Liver (tissue), 10 donors: ENCODE measurements at places on chromosomes 12 and 14. TPM values are rescaled to one million over a fixed set of nuclear protein-coding genes. Genes with fewer than 3 reads are reported as not detected.

RNASE9 gene
- not detected for total RNA-seq

GPX2 gene
- total RNA-seq, result 38.6 TPM

ENDOU gene
- total RNA-seq, result not detected

INSM2 gene
- not detected for total RNA-seq

RTL1 gene
- 0.05 TPM for total RNA-seq

SARNP gene
- total RNA-seq, result 29.5 TPM

RAB3IP gene
- total RNA-seq, result 35.3 TPM

DPF3 gene
- 23.2 TPM for total RNA-seq

NYNRIN gene
- 2.5 TPM for total RNA-seq

POLE2 gene
- total RNA-seq, result 16.5 TPM

SMAGP gene
- total RNA-seq, result 2.4 TPM

KRT77 gene
- not detected for total RNA-seq

MAP3K9 gene
- total RNA-seq, result 0.65 TPM

DHRS4L2 gene
- 16.7 TPM for total RNA-seq

DNA sequence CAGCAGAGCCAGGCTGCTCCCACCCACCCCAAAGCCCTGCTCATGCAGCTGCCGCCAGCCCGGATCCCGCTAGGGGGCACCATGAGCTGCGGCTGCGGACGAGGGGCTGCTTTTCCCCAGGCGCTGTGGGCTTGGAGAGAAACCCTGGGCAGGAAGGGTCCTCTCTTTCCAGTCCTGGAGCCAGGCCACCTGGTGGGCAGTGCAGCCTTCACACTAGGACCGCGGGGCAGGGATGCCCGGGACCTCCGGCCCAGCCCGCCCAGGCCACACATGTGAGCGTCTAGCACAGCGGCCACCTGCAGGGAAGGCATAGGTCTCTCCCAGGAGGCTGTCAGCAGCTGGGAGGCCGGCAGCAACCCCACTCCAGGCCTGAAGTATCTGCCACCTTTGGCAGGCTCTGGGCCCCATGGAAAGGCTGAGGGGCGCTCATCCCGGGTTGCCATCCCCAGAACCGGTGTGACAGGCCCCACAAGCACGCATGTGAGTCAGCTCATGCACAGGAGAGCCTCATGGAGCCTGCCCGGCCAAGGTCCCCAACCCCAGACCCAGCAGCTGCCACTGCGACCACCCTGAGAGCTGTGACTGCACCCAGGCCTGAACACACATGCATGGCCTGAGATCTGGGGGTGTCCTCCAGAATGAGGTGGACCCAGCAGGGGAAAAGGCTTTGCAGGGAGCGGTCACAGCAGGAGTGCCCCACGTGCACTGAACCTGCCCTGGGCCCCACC, 280.0 kb upstream of the RTL1 start:
- H3K27me3 ChIP-seq, result no peaks in the 10 kb centered on the region
- peak; percentile 67 for DNase-seq
- H3K4me1 ChIP-seq, result no peaks in the 10 kb centered on the region
- no peak overlapping the region for H3K27ac ChIP-seq
- H3K36me3 ChIP-seq, result no peaks in the 10 kb centered on the region

DNA sequence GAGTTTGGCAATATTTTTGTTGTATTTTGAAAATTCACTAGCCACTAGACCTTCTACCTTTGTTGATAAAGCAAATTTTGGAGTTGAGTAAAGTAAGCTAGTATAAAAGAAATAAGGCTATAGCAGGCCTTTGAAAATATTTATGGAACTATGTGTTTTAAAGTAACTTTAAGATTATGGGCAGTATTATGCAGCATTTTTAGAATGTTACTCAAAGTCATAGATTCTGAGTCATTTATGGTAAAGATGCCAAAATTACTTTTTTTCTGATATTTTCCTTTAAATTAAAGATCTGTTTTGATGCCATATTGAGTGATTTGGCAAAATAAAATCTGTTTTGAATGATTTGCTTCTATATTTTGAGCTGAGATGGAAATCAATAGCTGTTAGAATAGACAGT, 57.2 kb downstream of the SYNE2 start:
- H3K4me3 ChIP-seq, result no peak overlapping the region
- no peak for DNase-seq
- H3K27me3 ChIP-seq, result no peaks in the 10 kb centered on the region
- H3K27ac ChIP-seq, result no peak overlapping the region

DNA sequence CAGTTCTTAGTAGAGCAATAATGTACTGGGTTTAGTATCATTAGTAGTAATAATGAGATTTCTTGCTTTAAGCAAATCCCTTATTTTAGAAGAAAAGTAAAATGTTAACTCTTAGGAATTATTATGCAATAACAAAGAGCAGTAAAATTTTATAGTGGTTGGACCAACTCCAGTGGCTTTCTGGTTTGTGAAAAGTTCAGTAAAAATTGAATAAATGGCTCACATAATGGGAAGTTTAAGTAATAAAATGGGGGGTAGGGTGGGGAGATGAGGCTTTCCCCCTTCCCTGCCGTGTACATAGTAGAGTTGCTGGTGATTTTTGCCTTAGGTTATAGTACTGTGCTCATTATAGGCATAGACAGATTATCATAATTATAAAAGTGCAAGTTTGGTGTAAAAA, 250.5 kb upstream of the ATP2B1 start:
- H3K4me3 ChIP-seq, result no peak overlapping the region
- H3K27me3 ChIP-seq, result no peaks in the 10 kb centered on the region
- no peaks in the 10 kb centered on the region for H3K4me1 ChIP-seq
- no peak for DNase-seq

- H3K36me3 ChIP-seq, result no peaks in the 10 kb centered on the region
- H3K4me3 ChIP-seq, result no peak overlapping the region
- no peak overlapping the region for H3K27ac ChIP-seq
- no peaks in the 10 kb centered on the region for H3K27me3 ChIP-seq
- DNase-seq, result no peak
These were observed 45.4 kb upstream of the SRP54 start for GRCh38 chr14:34937442-34937841.

DNA sequence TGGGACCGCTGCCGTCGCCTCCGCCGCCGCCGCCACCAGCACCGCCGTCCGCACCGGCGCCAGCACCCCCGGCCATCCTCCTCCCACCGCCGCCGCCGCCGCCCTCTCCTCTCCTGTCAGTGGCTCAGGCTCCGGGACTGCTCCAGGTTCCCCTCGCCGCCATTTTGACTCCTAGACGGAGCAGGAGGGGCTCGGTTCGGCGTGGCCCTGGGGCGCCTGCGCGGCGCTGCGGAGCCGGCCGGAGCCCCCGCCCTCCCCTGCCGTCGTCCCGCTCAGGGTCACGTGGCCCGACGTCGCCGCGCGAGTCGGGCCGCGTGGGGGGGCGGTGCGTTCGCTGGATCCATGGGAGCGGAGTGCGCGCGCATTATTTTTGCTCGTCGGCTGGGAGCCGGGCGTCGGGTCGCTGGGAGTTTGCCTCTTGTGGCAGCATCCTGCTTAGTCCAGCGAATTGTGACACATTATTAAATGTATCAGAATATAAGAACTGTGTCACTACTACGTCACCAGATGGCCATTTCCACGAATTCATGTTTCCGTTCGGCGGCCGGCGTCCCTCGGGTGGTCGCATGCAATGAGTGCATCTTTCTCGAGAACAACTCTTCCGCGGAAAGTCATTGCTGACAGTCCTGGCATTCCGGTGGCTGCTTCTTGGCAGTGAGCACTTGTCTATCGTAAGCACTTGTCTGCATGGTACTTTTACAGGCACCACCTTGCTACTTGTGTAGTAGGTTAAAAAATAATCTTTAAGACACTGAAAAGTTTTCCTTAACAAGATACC, at the start of gene BTBD7:
Gene BTBD7 (minus strand): TSS at position 184 of the 778 bp plus-strand sequence. CDS start 36,985 bp downstream, outside the sequence.
- peaks cover 6% of the 10 kb centered on the region for H3K36me3 ChIP-seq
- peaks cover 38% of the 10 kb centered on the region for H3K4me1 ChIP-seq
- H3K4me3 ChIP-seq, result peak within 1 kb of the TSS; percentile 86
- H3K27me3 ChIP-seq, result no peaks in the 10 kb centered on the region

- no peak overlapping the region for H3K27ac ChIP-seq
- no peaks in the 10 kb centered on the region for H3K4me1 ChIP-seq
- no peaks in the 10 kb centered on the region for H3K36me3 ChIP-seq
- H3K27me3 ChIP-seq, result no peaks in the 10 kb centered on the region
- no peak for DNase-seq
- no peak overlapping the region for H3K4me3 ChIP-seq
These were observed 36.3 kb upstream of the PDZRN4 start for GRCh38 chr12:41151793-41152192.

GRCh38 chr14:56648508-56649301, 69.1 kb downstream of the TMEM260 start:
- no peak for DNase-seq
- H3K4me3 ChIP-seq, result no peak overlapping the region
- peaks cover 3% of the 10 kb centered on the region for H3K36me3 ChIP-seq
- no peaks in the 10 kb centered on the region for H3K27me3 ChIP-seq
- H3K4me1 ChIP-seq, result no peaks in the 10 kb centered on the region

DNA sequence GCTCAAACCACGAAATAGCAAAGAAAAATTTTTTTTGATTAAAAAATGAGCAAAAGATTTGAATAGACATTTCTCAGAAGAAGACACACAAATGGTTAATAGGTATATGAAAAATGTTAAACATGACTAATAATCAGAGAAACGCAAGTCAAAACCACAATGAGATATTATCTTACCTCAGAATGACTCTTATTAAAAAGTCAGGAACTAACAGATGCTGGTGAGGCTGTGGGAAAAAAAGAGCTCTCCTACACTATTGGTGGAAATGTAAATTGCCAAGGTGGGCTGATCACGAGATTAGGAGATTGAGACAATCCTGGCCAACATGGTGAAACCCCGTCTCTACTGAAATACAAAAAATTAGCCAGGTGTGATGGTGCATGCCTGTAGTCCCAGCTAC, 315.5 kb upstream of the FLRT2 start:
- DNase-seq, result no peak
- H3K4me1 ChIP-seq, result no peaks in the 10 kb centered on the region
- H3K27me3 ChIP-seq, result no peaks in the 10 kb centered on the region
- H3K4me3 ChIP-seq, result no peak overlapping the region
- no peak overlapping the region for H3K27ac ChIP-seq

- H3K27me3 ChIP-seq, result no peaks in the 10 kb centered on the region
- no peak overlapping the region for H3K4me3 ChIP-seq
- H3K36me3 ChIP-seq, result no peaks in the 10 kb centered on the region
- DNase-seq, result no peak
These were observed 185.6 kb upstream of the ARID2 start for GRCh38 chr12:45543887-45544286.

GRCh38 chr12:45416126-45416525, 200.2 kb downstream of the ANO6 start:
- no peaks in the 10 kb centered on the region for H3K27me3 ChIP-seq
- no peak overlapping the region for H3K4me3 ChIP-seq
- peaks cover 30% of the 10 kb centered on the region for H3K36me3 ChIP-seq
- no peak overlapping the region for H3K27ac ChIP-seq
- DNase-seq, result no peak

DNA sequence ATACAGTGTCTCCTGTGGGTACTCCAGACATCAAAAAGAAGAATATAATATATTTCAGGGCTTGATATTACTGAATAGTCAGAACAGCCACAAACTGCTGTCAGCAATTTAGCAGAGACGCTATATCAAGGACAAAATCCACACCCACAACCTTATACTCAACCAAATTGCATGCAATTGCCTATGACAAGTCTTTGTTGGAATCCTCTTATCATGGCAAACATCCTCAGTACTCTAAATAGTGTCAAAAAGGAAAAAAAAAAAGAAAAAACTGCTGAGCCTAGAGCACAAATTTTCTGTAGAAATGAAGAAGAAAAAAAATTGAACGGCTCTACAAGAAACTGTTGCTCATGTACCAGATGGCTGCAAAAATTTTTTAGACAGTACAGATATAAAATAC, 485.7 kb downstream of the TMTC2 start:
- no peak overlapping the region for H3K4me3 ChIP-seq
- H3K4me1 ChIP-seq, result no peaks in the 10 kb centered on the region
- no peaks in the 10 kb centered on the region for H3K36me3 ChIP-seq
- H3K27ac ChIP-seq, result no peak overlapping the region

- no peak for DNase-seq
- no peak overlapping the region for H3K27ac ChIP-seq
- H3K36me3 ChIP-seq, result no peaks in the 10 kb centered on the region
These were observed 57.9 kb downstream of the OTX2 start for GRCh38 chr14:56752428-56752827.

GRCh38 chr14:92959761-92960680, 37.1 kb downstream of the CHGA start:
- H3K4me3 ChIP-seq, result no peak overlapping the region
- no peaks in the 10 kb centered on the region for H3K27me3 ChIP-seq
- H3K27ac ChIP-seq, result no peak overlapping the region
- H3K36me3 ChIP-seq, result peaks cover 7% of the 10 kb centered on the region

DNA sequence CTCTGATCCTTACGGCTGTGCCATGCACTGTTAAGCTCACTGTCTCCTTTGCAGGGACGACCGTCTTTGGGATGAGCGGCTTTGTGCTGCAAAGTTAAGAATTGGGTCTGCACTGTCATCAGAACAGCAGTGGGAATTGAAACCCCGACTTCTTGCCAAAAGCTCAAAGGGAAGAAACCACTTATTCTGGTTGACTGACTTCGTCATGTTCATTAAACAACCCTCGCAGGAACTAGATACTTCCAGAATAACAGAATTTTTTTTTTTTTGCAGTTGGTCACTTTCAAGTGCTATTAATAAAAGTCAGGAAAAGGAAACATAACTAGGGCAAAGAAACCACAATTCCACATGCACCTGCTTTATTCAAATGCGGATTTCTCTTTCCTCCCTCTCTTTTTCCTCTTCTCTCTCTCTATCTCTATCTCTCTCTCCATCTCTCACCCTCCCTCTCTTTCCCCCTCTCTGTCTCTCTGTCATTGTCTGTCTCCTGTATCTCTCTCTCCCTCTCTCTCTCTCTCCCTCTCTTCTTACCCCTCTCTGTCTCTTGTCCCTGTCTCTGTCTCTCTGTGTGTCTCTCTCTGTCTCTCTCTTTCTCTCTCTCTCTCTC, 12.3 kb upstream of the GLT1D1 start:
- H3K27me3 ChIP-seq, result no peaks in the 10 kb centered on the region
- DNase-seq, result no peak
- H3K27ac ChIP-seq, result no peak overlapping the region

GRCh38 chr12:131194166-131194565, 240.5 kb downstream of the ADGRD1 start:
- no peak overlapping the region for H3K27ac ChIP-seq
- H3K36me3 ChIP-seq, result no peaks in the 10 kb centered on the region
- no peaks in the 10 kb centered on the region for H3K4me1 ChIP-seq
- H3K27me3 ChIP-seq, result no peaks in the 10 kb centered on the region

- H3K4me3 ChIP-seq, result no peak overlapping the region
- no peak overlapping the region for H3K27ac ChIP-seq
- H3K4me1 ChIP-seq, result no peaks in the 10 kb centered on the region
- H3K36me3 ChIP-seq, result peaks cover 30% of the 10 kb centered on the region
These were observed 211.0 kb downstream of the SSPN start for GRCh38 chr12:26406391-26406790.
